ENCODE measurements at places on chromosomes 1 and 21.
A peak's percentile ranks its signal among the peaks of the same experiment; 100 is the strongest.

DNA sequence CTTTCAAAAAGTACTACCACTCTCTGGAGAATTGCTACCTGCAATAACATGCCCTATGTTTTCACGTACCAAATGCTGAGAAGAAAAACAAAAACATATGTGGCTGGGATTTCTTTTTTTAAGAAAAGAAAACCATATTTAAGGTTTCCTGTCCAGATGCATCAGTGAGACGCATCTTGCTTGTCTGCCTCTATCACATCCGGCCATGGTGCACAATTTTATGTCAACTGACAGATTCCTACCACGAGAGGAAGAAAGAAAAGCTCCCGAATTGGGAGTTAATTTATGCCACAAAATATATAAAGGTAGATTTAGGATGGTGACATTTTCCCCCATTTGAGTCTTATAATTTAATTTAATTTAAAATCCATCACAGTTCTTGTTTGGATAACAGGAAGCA lies 62.3 kb upstream of the COL24A1 start:
- no peak for DNase-seq

- DNase-seq = no peak
Measured at GRCh38 chr1:247358920-247359319, 27.3 kb upstream of the ZNF496 start.

GRCh38 chr1:181821701-181822100 lies 239.8 kb downstream of the ZNF648 start:
- no peak for DNase-seq

GRCh38 chr21:45001134-45002095 lies 61.6 kb downstream of the SLX9 start:
- DNase-seq = peak; percentile 17

DNA sequence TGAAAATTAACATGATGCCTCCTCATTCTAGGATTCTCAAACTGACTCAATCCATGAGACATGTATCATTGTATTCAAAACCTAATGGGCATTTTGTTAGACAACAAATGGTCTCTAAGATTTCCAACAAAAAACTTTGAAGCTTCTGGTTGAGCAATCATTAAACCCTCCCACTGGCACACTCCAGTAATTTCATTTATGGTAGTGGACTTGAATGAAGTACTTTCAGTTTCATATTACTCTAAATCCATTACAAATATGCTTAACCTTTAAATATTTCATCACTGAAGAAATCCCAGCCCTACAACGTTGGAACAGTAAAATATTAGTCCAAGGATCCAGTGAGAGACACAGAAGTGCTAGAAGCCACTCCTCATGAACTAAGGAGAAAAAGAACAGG lies 43.5 kb downstream of the GBP6 start:
- DNase-seq = no peak

DNA sequence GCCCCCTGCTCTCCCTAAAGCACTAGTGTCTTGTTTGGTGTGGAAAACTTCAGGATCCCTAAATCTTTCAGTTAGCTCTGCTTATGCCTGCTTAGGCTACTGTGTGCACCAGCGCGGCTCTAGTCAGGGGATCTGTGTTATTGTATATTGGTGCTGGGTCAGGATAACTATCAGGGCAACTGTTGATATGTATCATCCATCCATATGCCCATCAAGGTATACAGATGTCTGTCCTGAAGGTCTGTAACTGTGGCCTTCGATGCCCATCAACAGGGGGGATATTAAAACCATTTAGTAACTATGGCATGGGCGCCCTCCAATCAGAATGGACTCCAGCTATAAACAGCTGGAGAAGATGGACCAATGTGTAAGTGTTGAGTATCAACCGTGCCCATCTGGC lies 12.4 kb downstream of the NT5C1A start:
- no peak for DNase-seq

GRCh38 chr1:19101244-19101643 lies 108.8 kb downstream of the UBR4 start:
- no peak for DNase-seq

DNA sequence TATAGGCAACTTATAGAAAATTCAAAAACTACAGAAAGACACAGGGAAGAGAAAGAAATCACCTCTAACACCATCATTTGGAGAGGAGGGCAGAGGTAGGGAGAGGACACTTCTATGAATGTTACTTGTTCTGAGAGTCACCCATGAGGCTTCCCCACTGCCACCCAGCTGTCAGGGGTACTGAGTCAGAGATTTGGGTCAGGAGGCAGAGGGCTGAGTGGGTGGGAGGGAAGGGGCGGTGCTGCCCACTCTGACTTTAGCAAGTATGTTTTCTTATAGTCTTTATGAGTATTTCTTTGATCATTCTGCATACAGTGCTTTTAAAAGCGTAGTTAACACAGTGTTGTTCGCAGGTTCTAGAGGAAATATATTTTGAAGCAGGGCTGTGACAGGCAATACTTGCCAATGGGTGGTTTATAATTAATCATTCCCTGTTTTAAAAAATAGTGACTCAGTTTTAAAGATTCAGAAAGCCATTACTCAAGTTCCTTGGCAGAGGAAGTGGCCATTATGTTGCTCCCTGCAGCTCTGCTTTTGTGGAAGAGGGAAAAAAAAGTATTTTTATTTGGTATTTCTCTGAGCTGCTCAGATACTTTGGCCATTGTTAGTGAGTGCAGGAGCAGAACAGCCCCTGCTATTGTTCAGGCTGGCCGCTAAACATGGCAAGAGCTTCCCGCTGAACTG lies 18.3 kb downstream of the IL6R start:
- DNase-seq = no peak

- no peak for DNase-seq
Measured at GRCh38 chr1:205438213-205439158, 16.6 kb upstream of the LEMD1 start.

GRCh38 chr1:103125219-103125618 lies 16.9 kb upstream of the COL11A1 start:
- no peak for DNase-seq

- DNase-seq = no peak
Measured at GRCh38 chr1:100719490-100719889, at the start of gene VCAM1. Gene VCAM1, plus strand, starts transcription at chr1:100719742. Its CDS starts 119 bp downstream, at chr1:100719861.

All from cerebellar nuclear complex (tissue), 1 donor.